Activated T-cell treated with anti-CD3 and anti-CD28 coated beads for 4 hours (primary cell): ENCODE measurements at places on chromosomes 12 and 14.

DNA sequence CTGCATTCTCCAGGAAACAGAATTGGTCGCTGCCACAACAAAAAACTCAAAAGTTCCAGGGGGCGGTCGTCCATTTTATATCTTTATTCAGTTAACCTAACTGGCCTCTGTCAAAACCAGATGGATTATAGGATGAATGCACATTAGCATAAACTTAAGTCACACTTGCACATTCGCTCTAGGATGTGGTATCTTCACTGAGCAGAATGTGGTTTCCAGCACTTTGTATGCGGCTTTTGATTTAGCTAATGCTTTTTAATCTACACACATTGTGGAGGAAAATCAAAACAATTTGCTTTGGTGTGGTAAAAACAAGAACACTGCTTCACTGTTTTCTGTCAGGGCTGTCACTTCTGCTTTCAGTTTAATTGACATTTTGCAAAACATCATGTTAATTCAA, 4.5 kb downstream of the TAS2R50 start:
- DNase-seq, result no peak

DNA sequence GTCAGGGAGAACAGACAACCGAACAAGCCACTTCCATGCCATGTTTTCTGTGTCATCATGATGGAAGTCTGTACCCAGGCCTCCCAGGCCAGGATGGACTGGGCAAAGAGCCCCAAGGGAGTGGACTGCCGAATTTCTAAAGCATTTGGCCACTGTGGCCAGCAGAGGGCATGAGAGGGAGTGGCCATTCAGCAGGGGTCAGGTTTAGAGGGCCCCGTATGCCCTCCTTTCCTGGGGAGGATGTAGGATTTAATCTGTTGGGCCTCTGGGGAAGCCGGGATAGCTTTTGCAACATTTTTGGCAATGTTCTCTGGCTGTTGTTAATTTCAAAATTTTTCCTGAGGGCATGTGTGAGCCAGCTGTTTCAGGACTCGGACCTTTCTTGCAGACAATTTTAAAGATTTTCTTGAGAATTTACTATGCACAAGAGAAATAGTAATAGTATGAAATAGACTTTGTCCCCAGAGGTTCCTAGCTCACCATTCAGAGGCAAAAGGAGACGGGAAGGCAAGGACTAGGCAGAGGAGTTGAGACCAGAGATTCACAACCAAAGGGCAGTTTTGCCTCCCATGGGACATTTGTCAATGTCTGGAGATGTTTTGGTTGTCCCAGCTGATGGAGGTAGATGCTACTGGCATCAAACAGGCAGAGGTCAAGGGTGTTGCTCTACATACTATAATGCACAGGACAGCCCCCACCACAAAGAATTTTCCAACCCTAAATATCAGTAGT, 18.0 kb downstream of the ACACB start:
- DNase-seq, result no peak

- DNase-seq, result no peak
Measured at GRCh38 chr12:76085520-76085868, 1.0 kb upstream of the NAP1L1 start.

GRCh38 chr12:40142001-40142744, 36.3 kb upstream of the SLC2A13 start:
- no peak for DNase-seq

- no peak for DNase-seq
Measured at GRCh38 chr12:26429070-26429691, 233.8 kb downstream of the SSPN start.

DNA sequence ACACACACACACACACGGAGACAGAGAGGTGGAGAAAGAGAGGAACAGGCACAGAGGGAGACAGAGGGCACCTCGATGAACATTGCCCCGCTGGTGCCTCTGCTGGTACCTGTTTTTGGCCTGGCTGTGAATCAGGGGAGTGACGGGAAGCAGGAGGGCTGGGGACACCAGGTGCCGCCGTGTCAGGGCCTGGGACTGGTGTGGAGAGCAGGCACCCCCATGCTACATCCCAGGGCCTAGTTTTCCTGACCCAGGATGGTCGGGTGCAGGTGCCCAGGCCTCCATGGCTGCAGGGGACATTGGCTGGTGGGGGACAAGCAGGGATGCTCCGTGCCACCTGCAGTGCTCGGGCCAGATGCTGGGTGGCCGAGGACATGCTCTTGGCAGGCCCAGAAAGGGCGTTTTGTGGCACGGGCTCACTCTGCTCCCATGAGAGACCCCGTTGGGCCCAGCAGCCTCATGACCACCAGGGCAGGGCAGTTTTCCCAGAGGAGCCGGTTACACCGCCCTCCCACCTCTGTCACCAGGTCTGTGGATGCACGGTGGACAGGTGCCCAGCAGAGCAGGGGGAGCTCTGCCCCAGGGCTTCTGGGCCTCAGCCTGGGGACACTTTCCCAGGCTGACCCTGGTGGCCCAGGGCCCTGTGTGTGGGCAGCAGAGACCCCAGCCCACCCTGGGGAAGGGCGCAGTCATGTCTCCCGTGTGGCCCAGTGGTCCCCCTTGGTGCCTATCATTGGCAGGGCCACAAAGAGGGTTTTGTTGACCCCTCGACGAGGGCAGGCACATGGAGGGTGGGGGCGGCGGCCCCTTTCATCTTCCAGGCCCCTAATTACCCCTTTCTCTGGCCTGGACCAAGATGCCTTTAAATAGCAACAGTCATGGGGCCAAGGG, 207.5 kb upstream of the RTL1 start:
- DNase-seq, result no peak

GRCh38 chr14:100892496-100893227, 10.9 kb downstream of the RTL1 start:
- DNase-seq, result no peak

DNA sequence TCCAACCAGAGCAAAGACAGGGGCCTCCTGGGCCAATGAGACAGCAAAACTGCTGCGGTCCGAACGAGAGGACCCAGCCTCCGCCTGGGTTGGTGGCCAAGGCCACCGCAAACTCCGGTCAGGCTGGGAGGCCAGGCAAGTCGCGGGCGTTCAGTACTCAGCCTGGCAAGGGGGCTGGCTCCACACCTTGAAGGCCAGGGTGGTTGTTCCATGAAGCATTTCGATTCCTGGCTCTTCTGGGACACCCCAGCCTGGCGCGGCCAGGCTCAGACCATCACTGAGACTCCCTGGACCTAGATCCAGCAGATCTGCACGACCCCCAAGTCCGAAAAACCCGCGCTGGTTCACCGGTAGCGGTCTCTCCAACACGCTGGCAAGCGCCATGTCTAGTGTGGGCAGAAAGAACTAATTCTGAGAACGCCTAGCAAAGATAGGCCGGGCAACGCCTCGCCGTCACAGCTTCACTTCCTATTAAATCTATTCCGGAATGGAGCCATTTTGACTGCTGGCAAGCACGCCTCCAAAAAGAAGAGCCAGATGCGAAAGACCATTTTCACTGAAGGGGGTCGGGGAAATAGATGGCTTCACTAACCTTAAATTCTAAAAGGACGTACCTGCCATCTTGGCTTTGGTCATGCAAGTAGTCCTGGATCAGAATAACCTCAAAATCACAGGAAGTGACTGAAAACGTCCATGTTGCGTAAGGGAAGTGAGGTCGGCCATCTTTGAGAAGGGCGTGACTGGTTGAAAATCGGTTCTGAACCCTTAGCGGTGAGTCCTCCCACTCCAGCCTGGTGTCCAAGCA, at the start of gene PSMB5:
Gene PSMB5, minus strand, starts transcription at position 403 of the 805 bp plus-strand sequence. Its CDS starts 19 bp downstream, at position 384.
- DNase-seq, result peak; percentile 80

DNA sequence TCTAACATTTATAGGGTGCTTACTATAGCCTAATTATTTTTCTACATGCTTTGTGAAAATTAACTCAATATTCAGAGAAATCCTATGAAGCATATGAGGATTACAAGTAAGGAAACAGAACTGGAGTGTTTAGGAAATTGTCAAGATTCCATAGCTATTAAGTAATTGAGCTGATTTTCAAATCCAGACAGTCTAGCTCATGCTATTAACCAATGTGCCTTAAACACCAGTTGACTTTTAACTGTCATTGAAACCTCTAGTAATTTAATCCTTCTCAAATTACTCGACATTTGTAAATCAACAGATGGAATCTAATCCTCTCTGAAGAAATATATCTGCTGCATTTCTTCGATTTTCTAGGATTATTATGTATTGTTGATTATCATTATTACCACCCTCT, 488.9 kb downstream of the MDGA2 start:
- no peak for DNase-seq

DNA sequence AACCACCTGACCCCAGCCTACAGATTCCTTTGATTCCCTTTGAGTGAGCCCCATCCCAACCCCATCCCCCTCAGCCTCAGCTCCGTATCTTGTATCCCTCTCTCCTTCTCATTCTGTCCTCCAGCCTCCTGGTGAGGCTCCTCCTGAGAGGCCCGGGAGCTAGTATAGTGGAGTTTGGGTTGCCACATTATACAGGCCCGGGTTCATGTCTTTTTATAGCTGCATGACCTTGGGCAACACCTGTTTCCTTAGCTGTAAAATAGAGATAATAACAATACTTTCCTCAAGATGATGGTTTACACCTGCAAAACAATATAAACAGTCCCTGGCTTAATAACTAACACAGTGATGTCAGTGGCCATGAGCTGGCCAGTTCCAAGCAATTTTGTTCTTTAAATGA, 89.8 kb downstream of the STAB2 start:
- DNase-seq, result no peak

- DNase-seq, result no peak
Measured at GRCh38 chr14:93592786-93593185, 162.0 kb downstream of the UNC79 start.
